ENCODE measurements at places on chromosomes 4 and X.
A peak's percentile ranks its signal among the peaks of the same experiment; 100 is the strongest.

- DNase-seq: no peak
Measured at GRCh38 chrX:57135287-57135686, 1.9 kb downstream of the SPIN2A start.

DNA sequence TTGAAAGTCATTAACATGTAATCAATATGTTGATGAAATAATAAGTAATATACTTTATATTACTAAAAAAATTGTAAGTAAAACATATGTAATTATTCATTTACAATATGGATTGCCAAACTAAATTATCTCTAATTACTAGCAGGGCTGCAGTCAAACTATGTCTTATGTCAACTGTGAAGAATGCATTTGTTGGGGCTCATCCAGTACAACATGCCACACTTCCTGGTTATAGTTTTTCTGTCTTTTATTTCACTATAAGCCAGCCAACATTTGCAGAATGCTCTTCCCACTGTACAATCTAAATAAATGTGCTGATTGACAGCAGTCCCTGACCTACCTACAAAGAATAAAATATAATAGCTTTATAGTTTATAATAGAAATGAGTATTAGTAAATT lies 975.4 kb upstream of the NDST4 start:
- DNase-seq: no peak

- no peak for DNase-seq
Measured at GRCh38 chr4:6472387-6473263, at the start of gene PPP2R2C. Gene PPP2R2C (minus strand): TSS chr4:6472614. CDS start chr4:6472229, 385 bp downstream.

GRCh38 chrX:47662144-47662657 lies 3.2 kb upstream of the UXT start:
- DNase-seq: no peak

- DNase-seq: no peak
Measured at GRCh38 chrX:72308566-72309296, 3.0 kb upstream of the CITED1 start.

DNA sequence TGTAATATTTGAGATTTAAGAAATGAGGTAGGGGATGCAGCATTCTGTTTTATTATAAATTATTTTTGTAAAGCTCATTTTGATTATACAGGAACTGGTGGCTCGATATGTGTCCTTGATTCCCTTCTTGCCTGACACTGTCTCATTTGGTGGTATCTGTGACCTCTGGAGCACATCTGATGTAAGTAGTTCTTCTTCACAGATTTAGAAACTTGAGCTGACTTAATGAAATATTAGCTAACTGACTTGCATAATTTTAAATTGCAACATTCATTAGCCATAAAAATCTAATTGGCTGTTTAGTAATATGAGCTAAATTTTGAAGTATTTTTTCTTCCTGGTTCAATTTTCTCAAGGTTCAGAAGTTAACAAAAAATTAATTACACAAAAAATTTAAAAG lies 69.1 kb downstream of the FBXL5 start:
- no peak for DNase-seq

DNA sequence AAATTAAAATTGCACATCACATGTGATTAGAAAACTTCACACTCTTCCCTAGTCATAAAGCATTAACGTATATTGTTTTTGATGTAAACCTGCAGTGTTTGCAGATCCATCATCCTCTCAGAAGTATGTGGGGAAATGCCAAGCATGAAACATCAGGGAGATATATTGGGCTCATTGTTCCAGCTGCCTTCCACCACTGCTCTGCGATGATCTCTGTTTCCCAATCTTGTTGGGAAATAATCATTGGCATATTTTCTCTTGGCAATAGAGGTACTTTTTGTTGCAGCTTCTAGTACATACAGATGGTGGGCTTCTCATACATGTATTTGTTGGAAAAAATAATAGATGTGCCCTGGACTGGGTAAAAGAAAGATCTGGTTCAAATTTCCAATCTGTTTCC lies 466.3 kb upstream of the HS3ST1 start:
- no peak for DNase-seq

GRCh38 chr4:120682981-120683380 lies 239.5 kb downstream of the PRDM5 start:
- DNase-seq: no peak

- DNase-seq: no peak
Measured at GRCh38 chrX:25002661-25003020, 13.1 kb downstream of the ARX start.

DNA sequence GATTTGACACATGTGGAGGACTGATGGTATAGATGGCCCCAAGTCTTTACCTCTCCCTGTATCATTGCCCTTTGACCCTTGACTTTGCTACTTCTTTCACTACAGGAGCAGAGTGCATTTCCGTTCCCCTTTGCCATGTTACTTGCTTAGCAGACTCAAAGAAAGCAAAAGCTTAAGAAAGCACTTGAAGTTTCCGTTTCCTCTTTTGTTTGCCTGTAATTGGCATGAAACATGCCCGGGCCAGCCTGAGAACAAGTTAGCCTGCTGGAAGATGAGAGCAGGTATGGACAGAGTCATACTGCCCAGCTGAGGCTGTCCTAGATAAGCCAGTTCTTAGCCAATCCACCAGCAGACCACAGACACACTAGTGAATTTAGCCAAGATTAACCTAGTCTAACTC lies 206.0 kb downstream of the BCOR start:
- DNase-seq: no peak

DNA sequence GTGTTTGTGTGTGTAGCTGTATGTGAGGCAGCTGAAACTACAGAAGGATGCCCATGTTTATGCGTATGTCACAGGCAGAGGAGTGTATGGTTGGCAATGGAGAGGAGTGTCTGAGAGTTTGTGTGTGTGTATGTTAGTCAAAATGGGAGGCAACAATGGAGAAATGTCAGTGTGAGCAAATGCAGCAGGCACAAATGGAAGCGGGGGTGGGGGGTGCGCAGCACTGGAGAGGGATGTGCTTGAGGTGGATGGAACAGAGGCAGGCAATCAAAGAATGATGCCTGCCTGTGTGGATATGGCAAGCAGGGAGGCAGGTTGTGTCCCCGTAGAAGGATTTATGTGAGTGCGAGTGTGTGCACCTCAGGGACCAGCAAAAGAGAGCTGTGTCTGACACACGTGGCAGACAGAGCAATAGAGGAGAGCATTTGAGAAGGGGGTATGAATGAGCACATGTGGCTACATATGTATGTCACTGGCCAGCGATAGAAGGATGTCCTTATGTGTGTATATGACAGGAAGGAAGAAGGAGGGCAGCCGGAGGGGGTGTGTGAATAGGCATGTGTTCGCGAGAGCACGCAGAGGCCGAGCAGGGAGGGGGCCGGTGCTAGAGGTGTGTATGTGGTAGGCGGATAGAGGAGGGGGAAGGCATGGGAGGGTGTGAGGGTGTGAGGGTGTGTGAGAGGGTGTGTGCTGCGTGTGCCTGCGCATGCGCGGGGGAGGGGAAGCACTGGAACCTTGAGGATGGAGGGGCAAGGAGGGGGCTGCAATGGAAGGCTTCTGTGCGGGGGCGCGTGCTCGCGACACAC lies 1.1 kb downstream of the PJA1 start:
- peak; percentile 49 for DNase-seq

- no peak for DNase-seq
Measured at GRCh38 chr4:176769514-176769913, 23.2 kb downstream of the VEGFC start.

- DNase-seq: no peak
Measured at GRCh38 chrX:103562801-103563200, 22.5 kb upstream of the TCEAL4 start.

DNA sequence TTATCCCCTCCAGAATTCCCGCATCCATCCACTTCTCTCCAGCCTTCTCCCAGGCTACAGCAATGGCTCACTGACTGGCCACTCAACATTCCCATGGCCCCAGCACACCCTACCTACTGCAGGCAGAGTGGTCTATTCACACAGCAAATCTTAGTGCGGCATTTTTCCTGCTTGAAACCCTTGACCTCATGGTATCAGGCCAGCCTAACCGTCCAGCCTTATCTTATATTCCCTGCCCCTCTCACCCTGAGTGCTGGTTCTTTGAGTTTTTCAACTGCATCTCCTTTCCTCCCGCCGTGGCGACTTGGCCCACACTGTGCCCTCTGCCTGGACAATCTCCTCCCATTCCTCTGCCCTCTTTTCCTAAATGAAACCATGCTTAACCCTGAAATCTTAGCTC lies 10.0 kb upstream of the S100G start:
- DNase-seq: no peak

DNA sequence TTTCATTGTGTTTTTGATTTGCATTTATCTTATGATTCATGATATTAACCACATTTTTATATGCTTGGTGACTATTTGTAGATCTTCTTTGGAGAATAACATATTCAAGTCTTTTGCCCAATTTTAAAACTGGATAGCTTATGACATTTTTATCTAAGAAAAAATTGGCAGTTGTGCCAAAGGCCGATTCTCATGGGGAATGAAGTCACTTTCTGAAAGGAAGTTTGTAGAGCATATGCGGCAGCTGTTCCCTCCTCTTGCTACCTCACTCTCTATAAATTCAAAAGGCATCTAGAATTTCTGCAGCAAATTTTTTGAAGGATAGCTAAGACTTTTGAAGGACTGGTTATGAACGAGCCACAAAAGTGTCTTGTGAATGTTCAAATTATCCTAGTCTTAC lies 2353.5 kb downstream of the ARAP2 start:
- no peak for DNase-seq

GRCh38 chr4:75235359-75235951 lies 278.7 kb downstream of the RCHY1 start:
- DNase-seq: no peak

GRCh38 chr4:20859097-20859781 lies 159.0 kb downstream of the PACRGL start:
- no peak for DNase-seq

DNA sequence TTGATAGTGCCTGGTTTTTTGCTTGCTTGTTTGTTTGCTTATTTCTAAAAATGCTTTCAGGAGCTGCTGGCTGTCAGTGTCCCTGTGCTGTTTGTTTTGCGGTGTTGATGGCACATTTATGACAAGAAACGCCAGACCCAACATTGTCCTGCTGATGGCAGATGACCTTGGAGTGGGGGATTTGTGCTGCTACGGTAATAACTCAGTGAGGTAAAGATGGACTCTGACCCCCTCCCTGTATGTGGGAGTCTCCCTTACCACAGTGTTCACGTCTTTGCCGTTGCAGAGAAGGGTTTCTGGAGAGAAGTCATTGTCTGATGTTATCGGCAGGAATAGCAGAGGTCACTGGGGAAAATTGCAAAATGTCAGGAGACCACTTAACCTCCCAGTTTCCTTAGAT lies at the start of gene ARSH:
ARSH (plus strand) TSS at position 52 of the 400 bp plus-strand sequence; CDS start at position 119, 67 bp downstream.
- no peak for DNase-seq

GRCh38 chr4:76494871-76495590 lies 60.0 kb downstream of the SHROOM3 start:
- no peak for DNase-seq

DNA sequence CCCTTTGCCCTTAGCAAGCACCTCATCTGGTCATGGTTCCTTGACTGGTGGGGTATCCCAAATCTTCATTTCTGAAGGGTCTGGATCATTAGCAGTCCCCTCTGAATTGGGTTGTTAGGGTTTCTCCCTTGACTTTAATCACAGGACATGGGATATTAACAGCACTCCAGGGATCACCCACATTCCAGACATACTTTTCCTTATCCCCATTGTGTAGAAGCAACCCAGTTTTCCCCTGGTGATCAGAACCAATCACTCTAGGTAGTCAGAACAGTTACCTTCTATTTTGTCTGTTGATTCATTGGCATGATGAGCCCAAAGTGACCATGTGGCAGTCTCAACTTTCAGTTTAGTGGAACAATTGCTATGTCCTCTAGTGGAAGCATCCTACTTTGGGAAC lies 29.1 kb upstream of the GRSF1 start:
- DNase-seq: no peak

Data from stimulated activated CD4-positive, alpha-beta T cell treated with anti-CD3 and anti-CD28 coated beads, TNF-alpha, amount 100 ng/mL, for 4 hours (primary cell).